ENCODE measurements at places on chromosomes 6 and 20.
A peak's percentile ranks its signal among the peaks of the same experiment; 100 is the strongest.

DNA sequence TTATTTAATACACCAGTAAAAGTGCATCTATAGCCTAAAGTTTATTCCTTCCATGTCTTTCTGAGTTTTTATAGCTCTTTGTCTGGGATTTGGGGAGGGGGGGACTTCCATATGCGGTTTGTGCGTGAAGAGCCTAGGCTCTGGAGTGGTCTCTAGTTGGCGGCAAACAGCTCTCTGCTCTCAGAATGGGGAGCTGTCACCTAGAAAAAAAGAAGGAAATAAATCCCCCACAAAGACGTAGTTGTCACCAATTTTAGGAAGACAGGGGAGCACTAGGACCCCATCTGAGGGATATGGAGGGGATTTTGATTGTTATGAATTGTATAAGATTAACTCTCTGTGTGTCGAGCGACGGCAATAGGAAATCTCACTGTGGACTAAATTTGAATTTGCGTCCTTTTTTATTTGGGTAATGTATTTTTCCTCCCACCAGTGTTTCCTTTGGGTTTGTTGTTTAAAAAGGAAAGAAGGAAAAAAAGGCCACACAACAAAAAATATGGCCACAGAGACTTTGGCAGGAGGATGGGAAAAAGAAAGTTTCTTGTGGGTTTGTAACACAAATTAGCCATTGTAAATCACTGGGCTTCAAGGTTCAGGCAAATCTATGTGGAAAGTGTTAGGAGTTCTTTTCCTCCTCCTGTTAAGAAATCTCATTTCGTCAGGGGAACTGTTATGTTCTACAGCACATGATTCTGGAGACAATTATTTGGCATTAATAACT is 7.4 kb downstream of the POU3F2 start:
- no peak for DNase-seq

- DNase-seq = no peak
These were observed 33.8 kb downstream of the PHACTR1 start for GRCh38 chr6:12750416-12750815.

GRCh38 chr6:148203970-148204369 is 138.7 kb upstream of the SASH1 start:
- DNase-seq = no peak

DNA sequence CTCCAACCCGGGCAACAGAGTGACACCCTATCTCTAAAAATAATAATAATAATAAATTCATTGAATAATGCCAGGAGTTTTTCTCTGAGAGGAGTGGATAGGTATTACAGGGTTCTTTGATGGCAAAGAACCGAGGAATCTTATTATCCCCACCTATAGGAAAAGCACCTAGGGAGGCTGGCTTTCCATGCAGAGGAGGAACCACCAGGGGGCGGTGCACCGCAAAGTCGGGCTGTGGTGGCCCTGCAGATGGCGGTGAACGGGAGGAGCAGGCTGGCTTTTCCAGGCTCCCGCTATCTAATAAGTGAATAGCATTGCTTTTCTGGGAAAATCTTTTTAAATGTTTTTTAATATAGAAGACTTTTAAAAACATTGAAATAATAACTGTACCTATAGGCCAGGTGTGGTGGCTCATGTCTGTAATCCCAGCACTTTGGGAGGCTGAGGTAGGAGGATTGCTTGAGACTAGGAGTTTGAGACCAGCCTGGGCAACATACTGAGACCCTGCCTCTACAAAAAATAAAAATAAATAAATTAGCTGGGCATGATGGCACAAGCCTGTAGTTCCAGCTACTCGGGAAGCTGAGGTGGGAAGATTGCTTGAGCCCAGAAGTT is 864.2 kb downstream of the KIF16B start:
- no peak for DNase-seq

DNA sequence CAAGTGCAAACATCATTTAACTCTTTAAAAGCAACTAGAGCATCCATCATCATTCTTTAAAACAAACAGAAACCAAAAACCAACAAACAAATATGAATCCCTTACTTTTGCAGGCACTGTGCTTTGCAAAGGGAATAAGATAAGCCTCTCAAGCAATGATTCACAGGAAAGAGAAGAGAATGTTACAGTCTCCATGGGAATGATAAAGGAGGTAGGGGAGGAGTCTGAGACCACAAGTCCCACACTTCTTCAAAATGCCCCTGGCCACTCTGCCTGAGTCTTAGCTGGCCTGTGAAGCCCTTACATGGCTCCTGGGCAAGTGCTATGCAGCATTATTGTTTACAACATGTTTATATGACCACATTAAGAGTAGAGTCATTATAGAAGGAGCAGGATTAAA is 257.7 kb upstream of the MARCKS start:
- DNase-seq = no peak

DNA sequence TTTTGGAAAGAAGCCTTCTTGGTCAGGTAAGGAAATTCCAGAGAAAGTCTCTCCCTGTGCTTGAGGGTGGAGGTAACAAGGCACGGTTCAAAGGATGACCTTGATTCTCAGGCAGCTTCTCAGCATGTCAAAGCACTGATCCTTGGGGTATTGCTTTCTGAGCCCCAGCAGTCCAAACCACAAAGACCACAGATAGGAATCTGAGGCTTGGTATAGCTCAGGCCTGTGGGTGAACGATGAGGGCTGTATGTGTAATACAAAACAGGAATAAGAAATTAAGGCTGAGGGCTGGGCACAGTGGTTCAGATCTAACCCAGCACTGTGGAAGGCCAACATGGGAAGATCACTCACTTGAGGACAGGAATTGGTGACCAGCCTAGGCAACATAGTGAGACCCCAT is 70.2 kb upstream of the SLC22A1 start:
- no peak for DNase-seq

DNA sequence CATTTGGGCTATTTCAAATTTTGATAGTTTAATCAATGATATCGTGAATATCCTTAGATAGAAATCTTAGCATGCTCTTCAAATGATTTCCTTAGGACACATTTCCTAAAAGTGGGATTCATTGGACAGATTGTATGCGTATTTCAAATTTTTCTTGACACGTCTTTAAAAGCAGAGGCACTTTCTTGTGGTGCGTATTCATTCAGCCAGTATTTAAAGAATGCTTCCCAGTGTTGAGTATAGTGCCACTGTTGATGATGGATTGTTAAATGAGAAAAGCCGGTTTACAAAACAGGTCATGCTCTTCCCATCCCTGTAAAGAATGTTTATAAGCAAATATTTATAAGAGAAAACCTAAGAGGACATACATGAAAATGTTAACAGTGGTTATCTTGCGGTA is 15.1 kb upstream of the NOL7 start:
- DNase-seq = no peak

DNA sequence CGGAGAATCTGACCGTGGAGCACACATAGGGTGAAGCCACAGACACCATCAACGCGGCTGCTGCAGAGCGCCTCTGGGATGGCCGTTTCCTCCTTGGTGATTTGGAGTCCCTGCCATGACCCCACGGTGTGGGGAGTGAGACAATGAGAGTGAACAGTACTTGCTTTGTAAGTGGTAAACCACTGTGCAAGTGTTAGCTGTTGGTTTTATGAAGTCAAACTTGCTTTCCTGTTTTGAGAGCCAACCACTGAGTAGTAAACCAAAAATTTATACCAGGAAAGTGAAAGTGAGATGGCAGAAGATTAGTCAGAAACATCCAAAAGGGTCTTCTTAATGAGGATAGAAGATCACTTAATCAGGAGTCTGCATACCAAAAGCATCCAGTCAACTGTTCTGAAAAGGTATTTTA is 160.7 kb downstream of the FOXC1 start:
- DNase-seq = no peak

DNA sequence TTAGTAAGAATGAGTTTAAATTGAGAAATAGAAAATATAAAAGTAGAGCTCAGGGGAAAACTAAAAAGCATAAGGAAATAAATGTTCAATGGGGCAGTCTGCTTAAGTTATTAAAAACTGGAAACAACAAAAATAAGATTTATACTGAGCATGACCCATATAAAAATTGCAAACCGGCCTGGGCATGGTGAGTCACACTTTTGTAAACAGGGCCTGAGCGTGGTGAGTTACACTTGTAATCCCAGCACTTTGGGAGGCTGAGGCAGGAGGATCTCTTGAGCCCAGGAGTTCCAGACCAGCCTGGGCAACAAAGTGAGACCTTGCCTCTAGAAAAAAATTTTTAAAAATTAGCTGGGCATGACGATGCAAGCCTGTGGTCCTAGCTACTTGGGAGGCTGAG is 74.6 kb downstream of the TMEM244 start:
- DNase-seq = no peak

- DNase-seq = no peak
These were observed 71.2 kb downstream of the ASXL1 start for GRCh38 chr20:32429343-32429742.

DNA sequence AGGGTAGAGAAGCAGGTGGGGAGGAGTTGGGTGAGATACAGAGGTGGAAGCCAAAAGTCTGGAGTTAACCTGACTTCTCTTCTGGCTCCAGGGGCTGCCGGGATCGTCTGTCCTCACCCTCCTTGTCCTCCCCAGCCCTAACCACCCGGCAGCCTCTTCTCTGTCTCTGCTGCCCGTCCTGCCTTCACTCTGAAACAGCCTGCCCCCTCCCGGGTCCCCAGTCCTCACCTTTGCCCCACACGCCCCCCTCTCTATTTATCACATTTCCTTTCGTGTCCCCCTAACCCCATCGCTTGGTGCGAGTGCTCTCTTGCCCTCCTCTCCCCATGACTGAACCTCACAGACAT is 5.7 kb downstream of the RING1 start:
- no peak for DNase-seq

DNA sequence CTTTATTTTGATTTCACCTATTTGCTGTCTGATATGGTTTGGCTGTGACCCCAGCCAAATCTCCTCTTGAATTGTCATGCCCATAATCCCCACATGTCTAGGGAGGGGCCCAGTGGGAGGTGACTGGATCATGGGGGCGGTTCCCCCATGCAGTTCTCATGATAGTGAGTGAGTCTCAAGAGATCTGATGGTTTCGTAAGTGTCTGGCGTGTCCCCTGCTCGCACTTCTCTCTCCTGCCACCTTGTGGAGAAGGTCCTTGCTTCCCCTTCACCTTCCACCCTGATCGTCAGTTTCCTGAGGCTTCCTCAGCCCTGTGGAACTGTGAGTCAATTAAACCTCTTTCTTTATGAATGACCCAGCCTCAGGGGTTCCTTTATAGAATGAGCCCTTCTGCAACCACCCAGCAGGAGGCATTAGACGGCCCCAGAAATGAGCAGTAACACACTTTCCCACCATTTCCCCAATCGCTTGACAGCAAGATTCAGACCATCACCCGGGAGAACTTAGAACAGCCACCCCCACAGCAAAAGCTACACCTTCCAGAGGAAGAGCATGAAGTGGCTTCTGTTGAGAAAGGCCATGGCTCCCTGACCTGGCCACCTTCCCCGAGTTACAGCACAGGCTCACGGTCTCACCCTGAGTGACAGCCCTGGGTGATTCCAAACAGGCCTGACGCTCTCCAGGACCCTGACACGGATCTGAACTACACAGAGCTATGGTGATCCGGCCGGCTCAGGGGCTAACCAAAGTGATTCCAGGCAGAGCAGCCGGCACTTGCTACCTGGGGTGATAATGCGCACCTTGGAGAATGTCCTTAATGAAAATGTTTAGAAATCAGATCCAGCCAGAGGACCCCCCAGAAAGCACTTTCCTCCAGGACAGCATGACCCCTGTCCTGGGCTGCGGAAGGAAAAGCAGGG is 131.2 kb upstream of the CDH4 start:
- DNase-seq = no peak

- DNase-seq = no peak
These were observed 10.1 kb downstream of the LSM14B start for GRCh38 chr20:62132421-62132820.

GRCh38 chr20:57223648-57224489 is 42.6 kb downstream of the BMP7 start:
- DNase-seq = no peak

- DNase-seq = no peak
These were observed 74.2 kb downstream of the CD164 start for GRCh38 chr6:109308018-109308492.

- DNase-seq = no peak
These were observed 64.4 kb upstream of the TMEM170B start for GRCh38 chr6:11473008-11473740.

GRCh38 chr6:36626636-36627035 is 32.5 kb downstream of the SRSF3 start:
- DNase-seq = no peak

DNA sequence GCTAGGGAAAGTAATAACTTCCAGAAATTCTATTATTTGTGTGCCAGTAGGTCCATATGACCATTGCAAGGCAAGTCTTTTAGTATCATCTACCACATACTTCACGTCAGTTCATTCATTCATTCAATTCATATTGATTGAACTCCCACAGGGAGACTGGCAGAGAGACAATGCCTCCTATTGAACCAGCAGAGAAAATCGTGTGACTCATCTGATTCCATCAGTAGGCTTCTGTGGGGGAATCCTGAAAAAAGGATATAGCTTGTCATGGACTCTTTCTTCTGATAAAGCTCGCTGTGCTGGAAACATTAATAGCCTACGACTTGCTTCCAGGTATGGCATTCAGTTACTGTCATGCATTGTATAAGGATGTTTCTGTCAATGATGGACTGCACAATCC is 45.3 kb upstream of the CNR1 start:
- DNase-seq = peak; percentile 17

DNA sequence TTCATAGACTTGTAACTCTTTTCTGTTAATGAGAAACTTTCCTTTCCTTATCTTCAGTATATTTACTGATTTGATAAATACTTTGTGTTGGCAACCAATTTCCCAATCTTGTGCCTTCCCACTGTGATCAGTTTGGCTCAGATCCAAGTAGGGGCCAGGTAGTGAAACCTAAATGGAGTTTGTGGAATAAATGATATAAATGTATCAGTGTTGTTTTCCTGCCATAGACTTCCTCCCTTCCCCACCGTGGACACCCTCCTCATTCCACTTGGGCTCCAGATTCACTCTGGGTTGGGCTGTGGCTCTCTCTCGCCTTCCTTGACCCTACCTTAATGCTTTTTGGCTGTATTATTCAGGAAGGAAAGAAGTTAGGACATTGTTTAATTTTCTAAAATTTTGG is 1.3 kb downstream of the ZKSCAN3 start:
- DNase-seq = no peak

- DNase-seq = no peak
These were observed 81.0 kb downstream of the TIAM2 start for GRCh38 chr6:155075930-155076695.
